NCI-H345 (cell line): ENCODE measurements at places on chromosomes 1 and 21.

- peak; percentile 96 for DNase-seq
These were observed at the start of gene IQCC for GRCh38 chr1:32205401-32206370. Gene IQCC, plus strand, starts transcription at chr1:32205671. Its CDS starts 11 bp downstream, at chr1:32205682.

- no peak for DNase-seq
These were observed 49.4 kb downstream of the NFIA start for GRCh38 chr1:61131716-61132115.

- DNase-seq, result no peak
These were observed 10.8 kb downstream of the SPTA1 start for GRCh38 chr1:158675563-158676323.

DNA sequence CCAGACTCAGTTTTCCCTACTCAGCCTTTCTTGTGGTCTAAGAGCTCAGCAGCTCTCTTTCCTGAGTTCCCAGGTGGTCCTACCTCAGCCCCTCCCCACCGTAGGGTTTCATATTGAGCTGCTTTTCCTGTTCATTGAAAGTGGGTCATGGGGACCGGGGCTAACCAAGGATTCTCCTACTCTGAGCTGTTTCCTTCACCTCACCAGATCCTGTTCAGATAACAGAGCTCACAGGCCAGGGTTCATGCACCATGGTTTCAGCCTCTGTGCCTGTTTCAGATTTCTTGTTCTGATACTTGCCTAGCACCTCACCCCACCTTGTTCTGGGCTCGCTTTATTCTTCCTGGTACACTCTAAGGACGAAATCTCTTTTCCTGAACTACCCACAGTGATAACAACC lies 8.5 kb downstream of the UBQLN4 start:
- no peak for DNase-seq

- DNase-seq, result no peak
These were observed 5.4 kb downstream of the MEAF6 start for GRCh38 chr1:37509181-37509580.

DNA sequence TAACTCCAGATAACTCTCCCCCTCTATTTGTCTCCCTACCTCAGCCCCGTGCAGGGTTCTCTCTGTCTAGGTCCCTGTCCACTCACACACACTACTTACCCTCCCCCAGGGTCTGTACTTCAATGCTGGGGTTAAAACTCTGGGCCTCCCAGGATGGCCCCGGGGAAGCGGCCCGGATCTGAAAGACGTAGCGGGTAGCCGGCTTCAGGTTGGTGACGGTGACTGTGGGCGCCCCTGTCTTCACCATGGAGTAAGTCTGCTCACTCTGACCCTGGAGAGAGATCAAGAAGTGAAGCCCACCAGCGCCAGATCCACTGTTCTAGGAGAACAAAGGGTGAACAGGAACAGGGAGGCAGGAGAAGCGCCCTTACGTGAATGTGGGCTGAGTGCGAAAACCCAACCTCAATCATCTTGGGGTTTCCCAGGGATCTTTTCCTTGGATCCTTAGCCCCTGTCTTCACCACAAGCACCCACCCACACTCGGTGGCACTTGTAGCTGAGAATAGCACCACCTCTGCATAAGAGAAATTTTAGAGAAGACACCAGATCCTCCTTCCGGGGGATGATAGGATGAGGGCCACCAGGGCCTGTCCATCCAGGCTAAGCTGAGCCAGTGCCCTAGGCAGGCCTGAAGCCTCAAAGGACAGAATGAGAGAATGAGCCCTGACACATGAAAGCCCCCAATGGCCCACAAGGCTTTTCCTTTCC lies 33.5 kb downstream of the EPHA10 start:
- DNase-seq, result no peak

GRCh38 chr1:52413410-52413989 lies 9.1 kb downstream of the PRPF38A start:
- no peak for DNase-seq

DNA sequence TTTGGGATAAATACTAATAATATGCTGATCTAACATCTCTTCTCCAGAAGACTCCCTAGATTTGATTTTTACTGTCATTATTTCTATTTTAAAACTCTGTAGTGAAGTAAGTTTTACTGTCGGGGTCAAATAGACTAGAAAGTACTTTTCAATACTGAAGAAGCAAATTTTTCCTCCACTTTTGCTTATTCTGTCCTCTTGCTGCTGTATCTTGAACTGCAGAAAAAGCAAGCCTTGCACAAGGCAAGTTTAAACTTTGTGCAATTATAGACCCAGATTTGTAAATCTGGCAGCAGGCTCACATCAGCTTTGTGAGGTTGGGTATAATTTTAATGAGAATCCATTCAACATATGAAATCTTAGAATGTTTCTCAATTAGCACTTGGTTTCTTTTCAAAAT lies 151.1 kb upstream of the ETS2 start:
- no peak for DNase-seq

GRCh38 chr1:112689842-112690237 lies 15.4 kb downstream of the MOV10 start:
- no peak for DNase-seq

DNA sequence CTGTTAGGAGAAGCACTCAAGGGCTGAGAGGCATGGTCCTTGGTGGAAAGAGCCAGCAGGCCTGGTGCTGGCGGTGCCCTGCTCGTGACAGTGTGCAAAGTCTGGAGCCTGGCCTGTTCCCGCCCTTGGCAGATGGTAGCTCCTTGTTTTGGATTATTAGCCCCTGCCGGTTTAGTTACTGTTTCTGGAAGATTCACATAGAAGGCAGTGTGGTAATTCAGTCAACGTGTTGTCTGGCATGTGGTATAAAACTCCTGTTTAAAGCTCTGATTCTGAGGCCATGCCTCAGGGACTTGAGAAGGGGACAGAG lies 6.8 kb downstream of the PKNOX1 start:
- no peak for DNase-seq

DNA sequence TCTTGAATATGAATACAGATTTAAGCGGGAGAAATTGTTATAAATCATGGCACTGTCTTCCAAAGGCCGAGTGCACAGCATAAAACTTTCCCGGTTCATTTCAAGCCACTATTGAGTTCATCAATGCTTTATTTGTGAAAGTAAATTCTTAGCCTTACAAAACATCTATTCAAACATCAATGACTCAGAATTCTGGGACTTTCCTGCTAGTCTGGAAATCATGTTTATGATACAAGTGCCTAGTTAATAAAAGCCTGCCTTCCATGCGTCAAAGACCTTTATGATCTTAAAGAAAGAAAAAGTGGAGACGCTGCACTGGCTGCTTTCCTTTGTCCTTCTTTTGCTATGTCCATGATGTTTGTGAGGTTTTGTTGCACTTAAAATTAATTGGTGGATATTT lies 137.7 kb downstream of the SETD4 start:
- DNase-seq, result no peak

- DNase-seq, result no peak
These were observed 170.5 kb downstream of the TOMM20 start for GRCh38 chr1:234958066-234958705.

GRCh38 chr1:235545292-235545930 lies 41.2 kb upstream of the B3GALNT2 start:
- no peak for DNase-seq

DNA sequence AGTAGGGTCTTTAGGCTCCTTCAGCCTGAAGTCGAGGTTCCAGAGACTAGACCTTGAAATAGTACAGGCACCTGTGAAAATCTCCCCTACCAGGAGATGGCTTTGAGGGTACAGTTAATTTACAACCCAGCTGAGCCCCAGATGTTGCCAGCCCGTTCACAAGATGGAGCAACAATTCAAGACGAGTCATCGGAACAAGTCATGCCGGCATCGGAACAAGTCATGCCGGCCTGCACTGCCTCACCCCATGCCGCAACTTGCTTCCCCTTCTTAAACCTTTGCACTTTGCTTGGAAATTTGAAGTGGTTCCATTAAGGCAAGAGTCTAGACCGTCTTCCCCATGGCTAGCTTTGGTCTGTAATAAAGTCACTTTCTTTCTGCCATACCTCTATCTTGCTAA lies 16.0 kb downstream of the HHAT start:
- DNase-seq, result no peak
